ENCODE measurements at places on chromosomes 12 and 14. TPM values are rescaled to one million over a fixed set of nuclear protein-coding genes. Genes with fewer than 3 reads are reported as not detected.

- DNase-seq = no peak
Measured at GRCh38 chr12:75528272-75528671, 16.9 kb upstream of the KRR1 start.

- peak; percentile 32 for DNase-seq
Measured at GRCh38 chr14:22319526-22320361, 269.3 kb downstream of the DAD1 start.

The RAPGEF3 gene
- total RNA-seq = 8.7 TPM

The MMP19 gene
- 0.08 TPM for total RNA-seq
